ENCODE measurements at places on chromosomes 16 and 17.

- no peak for DNase-seq
These were observed 163.5 kb downstream of the CCT6B start for GRCh38 chr17:34797720-34798119.

DNA sequence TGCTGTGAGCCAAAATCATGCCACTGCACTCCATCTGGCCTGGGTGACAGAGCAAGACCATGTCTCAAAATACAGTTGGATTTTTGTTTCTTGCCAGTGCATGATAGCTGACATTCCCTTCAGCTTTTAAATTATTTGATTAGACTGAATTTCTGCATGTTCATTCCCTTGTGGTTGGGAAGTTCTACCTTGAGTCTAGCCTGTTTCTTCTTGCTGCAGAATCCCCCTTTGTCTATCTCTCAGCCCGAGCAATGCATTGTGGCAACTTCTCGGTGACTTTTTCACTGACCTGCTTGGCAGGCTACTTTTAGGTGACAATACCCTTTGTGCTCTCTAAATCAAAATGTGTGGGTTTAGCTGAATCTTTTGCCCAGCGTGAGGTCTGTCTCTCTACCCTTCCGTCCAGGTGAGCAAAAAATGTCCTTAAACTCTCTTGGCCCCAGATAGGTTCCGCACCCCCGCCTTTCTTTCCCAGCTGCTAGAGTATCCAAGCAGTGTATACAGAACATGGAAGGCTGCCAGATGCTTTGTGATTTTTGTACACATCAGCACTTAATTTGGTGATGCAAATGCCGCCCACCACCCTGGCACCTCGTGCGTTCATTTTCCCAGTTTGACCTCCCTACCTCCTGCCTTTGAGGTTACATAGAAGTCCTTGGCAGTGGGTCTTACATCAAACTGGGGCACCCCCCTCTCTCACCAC lies 130.2 kb downstream of the ABCC6 start:
- DNase-seq, result no peak

DNA sequence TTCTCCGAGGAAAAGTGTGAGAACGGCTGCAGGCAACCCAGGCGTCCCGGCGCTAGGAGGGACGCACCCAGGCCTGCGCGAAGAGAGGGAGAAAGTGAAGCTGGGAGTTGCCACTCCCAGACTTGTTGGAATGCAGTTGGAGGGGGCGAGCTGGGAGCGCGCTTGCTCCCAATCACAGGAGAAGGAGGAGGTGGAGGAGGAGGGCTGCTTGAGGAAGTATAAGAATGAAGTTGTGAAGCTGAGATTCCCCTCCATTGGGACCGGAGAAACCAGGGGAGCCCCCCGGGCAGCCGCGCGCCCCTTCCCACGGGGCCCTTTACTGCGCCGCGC lies at the start of gene ERBB2:
Gene ERBB2 (plus strand): TSS at position 247 of the 330 bp plus-strand sequence. CDS start 175 bp downstream, outside the sequence.
- no peak for DNase-seq

DNA sequence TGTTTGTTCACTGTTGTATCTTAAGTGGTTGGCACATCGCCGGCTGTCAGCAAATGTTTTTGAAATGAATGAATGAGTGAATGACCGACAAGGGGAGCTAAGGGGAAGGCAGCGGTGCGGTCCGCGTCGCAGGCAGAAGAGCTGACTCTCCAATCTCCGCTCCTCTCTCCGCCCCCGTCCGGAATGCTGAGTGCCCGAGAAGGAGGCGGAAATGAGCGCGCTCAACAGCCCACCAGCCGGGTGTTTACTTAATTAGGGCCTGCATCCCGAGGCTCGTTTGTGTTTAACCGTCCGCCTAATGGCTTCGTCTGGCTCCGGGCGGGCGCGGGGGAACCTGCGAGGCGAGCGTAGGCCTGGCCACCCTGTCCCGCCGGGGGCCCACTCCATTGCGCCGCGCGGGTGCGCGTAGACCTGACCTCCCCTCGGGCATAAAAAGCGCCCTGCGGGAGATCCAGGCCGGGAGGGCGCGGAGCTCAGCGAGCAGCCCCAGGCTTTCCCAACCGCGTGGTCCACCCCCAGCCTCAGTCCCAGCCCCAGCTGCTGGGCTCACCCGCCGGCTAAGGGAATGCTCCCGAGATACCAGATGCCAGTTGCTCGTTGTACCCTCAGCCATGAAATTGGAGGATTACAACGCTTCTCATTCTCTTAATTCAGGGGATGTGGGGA lies 2.5 kb upstream of the CDH3 start:
- no peak for DNase-seq
